ENCODE measurements at places on chromosomes 16 and 17. TPM values are rescaled to one million over a fixed set of nuclear protein-coding genes. Genes with fewer than 3 reads are reported as not detected.

DNA sequence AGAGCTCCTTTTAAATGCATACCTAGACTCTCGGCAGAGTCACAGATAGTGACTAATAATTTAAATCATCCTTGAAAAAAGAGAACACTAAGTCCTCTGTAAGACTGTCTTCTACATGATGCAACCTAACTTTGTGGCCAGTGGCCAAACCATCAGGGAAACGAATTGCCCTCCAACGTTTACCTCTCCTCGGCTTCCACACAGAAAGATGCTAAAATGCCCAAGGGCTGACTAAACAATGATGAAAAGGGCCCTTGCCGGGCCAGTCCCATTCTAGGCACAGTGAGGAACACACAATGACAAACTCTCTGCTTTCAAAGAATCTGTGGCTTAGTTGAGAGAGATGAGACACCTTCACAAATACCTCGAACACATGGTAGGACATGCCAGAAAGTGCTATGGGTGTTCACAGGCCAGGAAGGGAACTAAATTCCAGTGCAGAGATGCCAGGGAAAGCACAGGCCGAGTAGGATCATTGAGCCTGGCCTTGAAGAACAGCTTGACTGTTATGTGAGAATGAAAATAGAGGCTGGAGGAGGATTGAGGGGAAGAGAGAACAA is 35.3 kb upstream of the PITPNM3 start:
- peaks cover 71% of the 10 kb centered on the region for H3K36me3 ChIP-seq
- H3K4me3 ChIP-seq: no peak overlapping the region
- no peak overlapping the region for H3K27ac ChIP-seq
- DNase-seq: no peak
- no peaks in the 10 kb centered on the region for H3K27me3 ChIP-seq
- no peaks in the 10 kb centered on the region for H3K4me1 ChIP-seq

- no peak for DNase-seq
- peaks cover 4% of the 10 kb centered on the region for H3K36me3 ChIP-seq
- H3K27ac ChIP-seq: no peak within 1 kb of the TSS
- H3K4me3 ChIP-seq: peak within 1 kb of the TSS; percentile 78
- H3K27me3 ChIP-seq: peaks cover 58% of the 10 kb centered on the region
Observed at GRCh38 chr16:56625140-56625942, at the start of gene MT1E. Gene MT1E (plus strand): TSS chr16:56625781. CDS start chr16:56625852, 71 bp downstream.

- DNase-seq: no peak
- no peak overlapping the region for H3K27ac ChIP-seq
- no peaks in the 10 kb centered on the region for H3K4me1 ChIP-seq
Observed at GRCh38 chr16:4859900-4860255, 12.6 kb downstream of the UBN1 start.

DNA sequence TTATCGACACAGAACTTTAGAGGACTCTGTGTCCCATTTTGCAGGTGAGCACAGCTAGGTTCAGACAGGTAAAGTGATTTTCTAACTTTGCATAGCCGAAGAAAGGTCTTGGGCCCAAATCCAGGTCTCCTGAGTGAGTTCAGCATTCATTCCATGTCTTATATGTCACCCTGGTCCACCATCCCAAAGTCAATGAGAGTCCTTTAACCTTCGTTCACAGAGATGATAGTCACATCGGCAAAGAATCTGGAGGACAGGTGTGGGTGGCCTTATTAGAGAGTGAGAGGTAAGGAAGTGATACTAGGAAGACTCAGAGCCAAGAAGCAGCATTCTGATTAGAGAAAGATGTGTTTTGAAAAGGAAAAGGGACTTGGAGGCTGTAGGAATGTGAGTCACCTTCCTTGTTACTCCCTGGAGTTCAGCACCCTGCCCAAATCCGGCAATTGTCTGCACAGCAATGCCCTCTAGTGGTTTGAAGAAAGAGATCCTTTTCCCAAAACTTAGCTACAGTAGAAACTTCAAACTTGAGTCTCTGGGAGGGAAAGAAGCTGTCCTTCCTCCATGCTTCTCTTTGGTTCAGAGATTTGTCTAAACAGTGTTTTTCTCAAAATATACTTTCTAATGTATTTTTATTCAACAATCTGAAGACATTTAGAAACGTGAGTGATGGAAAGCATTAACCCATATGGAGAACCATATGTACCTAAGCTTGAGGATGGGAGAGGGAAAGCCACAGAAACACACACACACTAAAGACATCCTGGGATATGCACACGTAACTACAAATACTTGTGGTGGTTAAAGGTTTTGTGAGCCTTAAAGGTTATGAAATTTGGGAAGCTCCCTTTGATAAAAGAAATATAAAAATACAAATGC is 96.4 kb upstream of the SHISA6 start:
- H3K4me1 ChIP-seq: no peaks in the 10 kb centered on the region
- H3K27me3 ChIP-seq: no peaks in the 10 kb centered on the region
- peak; percentile 65 for DNase-seq

DNA sequence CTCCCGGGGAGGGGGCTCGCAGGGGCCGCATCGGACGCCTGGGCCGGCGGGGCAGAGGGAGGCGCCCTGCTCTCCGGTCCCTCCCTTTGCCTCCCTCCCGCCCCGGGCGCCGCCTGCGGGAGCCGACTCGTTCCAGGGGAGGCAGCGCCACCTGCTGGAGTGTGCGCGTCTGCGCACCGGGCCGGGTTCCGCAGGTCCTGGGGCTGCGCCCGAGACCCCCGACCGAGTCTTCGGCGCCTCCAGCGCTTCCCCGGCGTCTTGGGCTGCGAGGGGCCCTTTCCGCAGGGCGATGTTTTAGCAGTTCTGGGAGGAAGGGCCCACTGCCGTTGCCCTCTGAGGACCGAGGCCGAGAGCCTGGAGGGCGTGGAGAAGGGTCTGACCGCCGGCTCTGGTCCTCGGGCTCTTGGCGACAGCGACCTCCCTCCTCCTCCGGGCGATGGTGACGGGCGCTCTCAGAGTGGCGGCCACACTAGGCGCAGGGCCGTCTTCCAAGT is 106.3 kb downstream of the SEC14L1 start:
- H3K4me1 ChIP-seq: no peaks in the 10 kb centered on the region
- H3K27me3 ChIP-seq: no peaks in the 10 kb centered on the region
- no peak overlapping the region for H3K27ac ChIP-seq

DNA sequence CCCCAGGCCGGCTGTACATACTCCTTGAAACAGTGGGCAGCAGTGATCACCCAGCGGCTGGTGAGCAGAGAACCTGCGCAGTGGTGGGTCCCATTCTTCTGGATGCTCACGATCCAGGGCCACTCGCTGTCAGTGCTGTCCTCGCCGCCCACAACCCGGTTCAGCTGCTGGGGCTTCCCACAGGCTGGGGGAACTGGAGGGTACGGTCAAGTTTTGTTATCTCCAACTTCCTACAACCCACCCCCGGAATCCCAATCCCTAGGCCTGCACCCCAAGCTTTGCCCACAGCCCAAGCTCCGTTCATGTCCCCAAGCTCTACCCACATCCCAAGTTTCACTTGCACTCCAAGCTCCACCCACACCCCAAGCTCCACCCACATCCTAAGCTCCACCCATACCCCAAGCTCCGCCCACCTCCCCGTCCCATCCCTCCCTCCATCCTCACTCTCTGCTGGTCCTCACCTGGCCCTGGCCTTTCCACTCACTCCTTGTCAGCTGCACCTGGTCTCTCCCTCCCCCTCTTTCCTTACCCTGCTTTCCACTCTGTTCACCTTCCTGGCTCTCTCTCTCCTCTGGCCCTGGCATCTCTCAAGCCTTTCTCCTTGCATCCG is 1.8 kb downstream of the PRSS22 start:
- H3K4me3 ChIP-seq: 0 out of 3 replicates have a peak overlapping the region, but pooled peaks have one; percentile 38
- no peaks in the 10 kb centered on the region for H3K27me3 ChIP-seq
- no peaks in the 10 kb centered on the region for H3K4me1 ChIP-seq
- H3K36me3 ChIP-seq: peaks cover 10% of the 10 kb centered on the region
- peak; percentile 80 for DNase-seq

DNA sequence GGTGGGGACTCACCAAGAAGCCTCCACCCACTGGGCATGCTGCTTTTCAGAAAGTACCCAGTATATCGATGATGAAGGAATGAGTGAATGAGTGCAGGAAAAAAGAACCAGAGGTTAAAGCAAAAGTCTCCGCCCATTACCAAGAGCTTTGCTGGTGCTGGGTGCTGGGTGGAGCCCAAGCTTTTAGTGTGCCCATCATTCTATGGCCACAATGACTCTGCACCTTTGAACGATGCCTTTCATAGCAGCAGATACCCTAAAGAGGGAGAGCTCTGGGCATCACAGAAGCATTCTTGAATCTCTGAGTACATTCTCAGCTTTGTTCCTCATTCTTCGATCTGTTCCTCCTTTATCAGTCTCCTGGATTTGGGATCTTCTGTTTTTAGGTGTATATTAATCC is 450.7 kb upstream of the CCL2 start:
- H3K4me1 ChIP-seq: peaks cover 3% of the 10 kb centered on the region
- DNase-seq: no peak
- H3K36me3 ChIP-seq: no peaks in the 10 kb centered on the region

Gene SPATA22
- not detected for total RNA-seq

Gene HNF1B
- total RNA-seq: not detected

Gene USH1G
- total RNA-seq: 2.7 TPM

Gene FOXC2
- total RNA-seq: not detected
